ENCODE measurements at places on chromosomes 3 and 15.

DNA sequence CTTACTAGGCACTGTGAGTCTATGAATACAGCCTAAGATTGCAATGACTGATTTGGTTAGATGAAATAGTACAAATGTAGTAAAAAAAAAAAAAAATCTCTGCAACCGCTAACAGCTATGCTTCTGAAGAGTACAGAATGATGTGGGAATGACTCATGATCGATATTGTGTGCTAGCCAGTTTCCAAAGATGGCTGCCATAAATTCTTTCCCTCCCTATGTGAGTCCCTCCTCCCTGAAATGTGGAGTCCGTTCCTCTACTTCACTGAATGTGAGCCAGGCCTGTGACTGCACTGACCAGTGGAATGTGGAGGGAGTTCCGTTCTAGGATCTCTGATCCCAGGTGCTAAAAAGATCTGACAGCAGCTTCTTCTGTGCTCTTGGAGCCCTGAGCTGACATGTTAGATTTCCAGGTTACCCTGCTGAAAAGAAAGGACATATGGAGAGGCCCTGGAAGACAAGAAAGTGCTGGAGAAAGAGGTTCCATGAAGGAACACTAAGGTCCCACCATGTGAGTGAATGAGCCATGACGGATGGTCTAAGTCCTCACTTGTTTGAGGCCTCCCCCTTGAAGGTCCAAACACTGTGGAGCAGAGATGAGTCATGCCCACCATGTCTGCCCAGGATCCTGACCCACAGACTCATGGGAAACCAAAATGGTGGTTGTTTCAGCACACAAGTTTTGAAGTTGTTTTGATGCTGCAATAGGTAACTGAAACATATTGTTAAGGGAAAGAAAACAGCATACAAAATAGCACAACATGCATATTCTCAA lies 46.3 kb downstream of the DGKG start:
- DNase-seq, result no peak

DNA sequence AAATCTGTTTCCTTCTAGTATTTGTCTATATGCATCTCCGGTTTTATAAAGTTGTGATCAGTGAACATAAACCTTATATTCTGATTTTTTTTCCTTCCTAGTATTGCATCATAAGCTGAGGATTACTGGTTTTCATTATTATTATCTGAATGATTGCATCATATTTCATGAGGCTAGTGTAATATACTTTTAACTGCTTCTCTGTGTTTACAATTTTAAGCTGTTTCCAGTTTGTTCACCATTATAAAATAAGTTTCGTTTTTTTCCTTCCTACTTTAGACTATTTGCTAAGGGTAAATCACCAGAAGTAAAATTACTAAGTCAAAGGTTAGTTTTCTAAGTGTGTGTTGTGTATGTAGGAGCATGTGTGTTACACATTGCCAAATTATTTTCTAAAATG lies 20.2 kb downstream of the SEMA6D start:
- no peak for DNase-seq

GRCh38 chr3:143207338-143207961 lies 87.9 kb downstream of the CHST2 start:
- DNase-seq, result no peak

GRCh38 chr3:136276049-136276755 lies 26.1 kb downstream of the PCCB start:
- DNase-seq, result no peak

DNA sequence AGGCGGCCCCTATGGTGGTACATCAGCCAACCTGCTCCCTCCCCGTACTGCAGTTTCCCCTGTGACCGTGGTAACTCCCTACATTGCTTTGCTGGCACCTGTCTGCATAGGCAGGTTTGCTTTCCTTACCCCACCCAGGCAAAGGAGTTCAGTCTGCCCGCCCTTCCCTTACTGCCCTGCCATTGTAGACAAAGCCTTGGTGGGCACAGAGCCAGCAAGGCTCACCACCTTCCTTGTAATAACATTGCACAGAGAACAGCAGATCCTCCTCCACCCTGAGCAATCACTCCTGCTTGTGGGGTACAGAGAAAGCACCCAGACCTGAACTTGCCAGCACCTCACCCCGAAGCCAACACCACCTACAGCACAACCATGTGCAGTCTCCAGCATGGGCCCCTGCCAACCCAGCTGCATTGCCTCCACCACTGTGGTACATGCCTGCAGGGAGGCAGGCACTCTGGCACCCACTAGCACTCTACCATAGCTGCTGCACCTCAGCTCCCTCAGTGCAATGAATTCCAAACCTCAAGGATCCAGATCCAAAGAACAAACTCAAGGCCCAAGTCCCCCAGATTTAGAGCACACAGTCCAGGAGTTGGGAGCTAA lies 192.7 kb upstream of the KCNMB2 start:
- no peak for DNase-seq

GRCh38 chr3:12328132-12328836 lies 39.4 kb downstream of the PPARG start:
- DNase-seq, result no peak

DNA sequence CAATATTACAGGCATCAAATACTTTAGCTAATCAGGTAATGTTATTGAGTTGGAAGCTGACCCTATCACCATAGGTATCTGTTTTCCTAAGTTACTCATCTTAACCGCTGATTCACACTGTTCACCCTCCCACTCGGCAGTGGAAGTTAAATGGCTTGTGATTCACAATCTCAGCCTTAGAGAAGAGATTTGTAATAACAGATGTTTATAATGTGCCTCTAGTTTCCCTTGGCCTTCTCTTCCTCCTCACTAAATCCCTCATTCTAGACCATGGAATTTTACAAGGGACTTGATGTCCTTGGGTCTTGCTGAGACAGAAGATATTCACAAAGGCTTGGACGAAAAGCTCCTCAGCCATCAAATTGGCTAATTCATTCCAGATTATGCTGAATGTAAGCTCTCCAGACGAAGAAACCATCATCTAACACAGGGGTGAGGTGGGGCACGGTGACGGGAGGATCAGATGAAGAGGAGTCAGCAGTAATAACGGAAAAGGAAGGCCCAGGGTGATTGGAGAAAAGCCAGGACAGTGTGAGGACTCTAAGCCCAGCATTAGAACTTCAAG lies 931.7 kb downstream of the MCTP2 start:
- DNase-seq, result no peak

DNA sequence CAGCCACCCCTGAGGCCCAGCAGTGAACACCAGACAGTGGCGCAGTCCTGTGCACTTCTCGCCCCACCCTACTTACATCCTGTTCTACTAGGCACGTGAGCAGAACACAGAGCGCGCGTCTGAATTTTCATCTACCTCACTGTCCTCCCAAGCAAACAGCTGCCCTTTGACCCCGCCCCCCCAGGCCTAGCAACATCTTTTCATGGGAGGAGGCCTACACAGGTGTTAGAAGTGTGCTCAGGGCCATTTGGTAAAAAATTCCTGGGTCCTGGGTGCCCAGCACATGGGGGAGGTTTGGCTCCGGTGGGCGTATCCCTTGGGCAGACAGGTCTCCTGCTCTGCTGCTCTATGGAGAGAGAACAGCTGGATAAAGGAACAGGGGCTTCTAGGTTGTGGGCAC lies 95.0 kb downstream of the MYLK start:
- no peak for DNase-seq

DNA sequence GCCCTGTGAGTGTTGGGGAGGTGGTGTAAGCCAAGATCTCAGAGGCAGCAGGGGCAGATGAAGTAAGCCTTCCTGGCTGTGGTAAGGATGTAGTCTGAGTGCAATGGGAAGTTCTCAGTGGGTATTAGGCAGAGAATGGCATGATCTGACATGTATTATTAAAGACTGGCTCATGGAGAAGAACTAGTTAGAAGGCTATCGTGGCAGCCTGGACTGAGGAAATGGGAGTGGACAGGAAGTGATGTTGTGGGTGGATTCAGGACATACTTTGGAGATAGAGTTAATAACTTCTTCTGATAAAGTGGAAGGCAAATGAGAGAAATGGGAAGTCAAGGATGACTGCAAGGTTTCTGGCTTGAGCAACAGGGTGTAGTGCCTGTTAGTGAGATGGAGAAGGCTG lies 250.9 kb upstream of the CFAP20DC start:
- DNase-seq, result no peak

- DNase-seq, result no peak
Observed at GRCh38 chr3:50592568-50592967, 19.0 kb downstream of the CISH start.

DNA sequence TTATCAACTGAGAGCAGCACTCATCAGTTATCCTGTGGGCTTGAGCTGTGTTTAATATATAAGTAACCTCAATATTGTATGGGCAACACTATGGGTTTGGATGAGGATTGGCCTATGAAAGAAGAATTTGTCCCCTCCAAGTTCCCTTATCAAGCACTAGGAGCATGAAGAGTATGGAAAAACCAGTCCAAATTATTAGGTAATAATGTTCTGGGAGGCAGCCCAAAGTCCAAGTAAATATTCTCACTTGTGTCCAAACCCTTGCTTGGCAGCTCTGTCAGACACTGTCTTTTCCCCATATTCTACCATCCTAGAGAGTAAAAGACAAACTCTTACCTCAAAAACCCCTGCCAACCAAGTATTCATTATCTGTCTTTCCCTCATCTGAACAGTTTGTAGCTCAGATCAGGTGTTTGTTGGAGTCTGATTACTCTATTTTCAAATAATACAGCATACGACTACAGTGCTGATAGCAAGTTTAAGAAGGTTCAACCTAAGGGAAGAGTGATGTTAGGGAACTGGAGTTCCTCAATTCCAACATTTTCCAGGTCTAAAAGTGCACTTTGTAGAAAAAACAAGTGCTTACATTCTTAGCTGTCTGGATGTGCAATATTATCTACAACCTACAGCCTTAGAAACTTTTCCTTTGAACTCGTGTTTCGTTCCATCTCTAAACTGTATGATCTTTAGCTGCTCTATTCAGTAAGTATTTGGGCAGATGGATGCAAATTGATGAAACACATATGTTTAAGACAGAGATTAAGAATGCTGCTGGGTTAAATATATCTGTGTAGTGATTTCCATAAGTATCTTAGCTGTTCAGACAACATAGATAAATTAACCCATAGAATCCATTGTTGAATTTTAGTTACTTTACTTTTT lies 89.7 kb upstream of the PHLDB2 start:
- no peak for DNase-seq

DNA sequence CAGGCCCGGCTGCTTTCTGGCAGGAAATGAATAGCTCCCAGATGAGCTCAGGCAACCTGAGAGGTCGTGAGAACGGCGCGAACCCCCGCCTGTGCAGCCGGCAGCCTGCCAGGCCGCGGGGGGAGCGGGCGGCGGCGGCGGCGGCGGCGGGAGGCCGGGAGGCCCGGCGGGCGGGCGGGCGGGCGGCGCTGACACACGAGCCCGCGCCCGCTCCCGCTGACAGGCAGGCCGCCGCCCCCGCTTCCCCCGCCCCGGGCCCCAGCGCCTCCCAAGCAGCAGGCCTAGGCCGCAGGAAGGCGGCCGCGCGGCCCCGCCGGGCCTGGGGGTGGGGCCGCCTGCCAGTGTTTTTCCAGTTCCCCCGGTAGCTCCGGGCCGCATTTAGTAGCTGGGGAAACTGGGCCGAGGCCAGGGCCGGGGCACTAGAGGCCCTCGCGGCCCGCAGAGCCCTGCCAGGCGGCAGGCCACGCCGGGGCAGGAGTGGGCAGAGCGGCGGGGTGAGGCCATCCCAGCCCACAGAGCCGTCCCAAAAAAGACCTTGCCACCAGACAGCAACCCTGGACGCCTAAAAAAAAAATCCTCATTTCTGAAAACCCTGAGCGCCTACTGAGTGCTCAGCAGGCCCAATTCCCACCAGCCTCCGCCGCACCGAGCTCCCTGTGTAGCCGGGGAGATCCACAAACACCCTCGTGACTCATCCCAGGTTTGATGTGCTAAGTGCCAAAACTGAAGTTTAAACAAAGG lies 5.6 kb downstream of the HES1 start:
- peak; percentile 87 for DNase-seq

DNA sequence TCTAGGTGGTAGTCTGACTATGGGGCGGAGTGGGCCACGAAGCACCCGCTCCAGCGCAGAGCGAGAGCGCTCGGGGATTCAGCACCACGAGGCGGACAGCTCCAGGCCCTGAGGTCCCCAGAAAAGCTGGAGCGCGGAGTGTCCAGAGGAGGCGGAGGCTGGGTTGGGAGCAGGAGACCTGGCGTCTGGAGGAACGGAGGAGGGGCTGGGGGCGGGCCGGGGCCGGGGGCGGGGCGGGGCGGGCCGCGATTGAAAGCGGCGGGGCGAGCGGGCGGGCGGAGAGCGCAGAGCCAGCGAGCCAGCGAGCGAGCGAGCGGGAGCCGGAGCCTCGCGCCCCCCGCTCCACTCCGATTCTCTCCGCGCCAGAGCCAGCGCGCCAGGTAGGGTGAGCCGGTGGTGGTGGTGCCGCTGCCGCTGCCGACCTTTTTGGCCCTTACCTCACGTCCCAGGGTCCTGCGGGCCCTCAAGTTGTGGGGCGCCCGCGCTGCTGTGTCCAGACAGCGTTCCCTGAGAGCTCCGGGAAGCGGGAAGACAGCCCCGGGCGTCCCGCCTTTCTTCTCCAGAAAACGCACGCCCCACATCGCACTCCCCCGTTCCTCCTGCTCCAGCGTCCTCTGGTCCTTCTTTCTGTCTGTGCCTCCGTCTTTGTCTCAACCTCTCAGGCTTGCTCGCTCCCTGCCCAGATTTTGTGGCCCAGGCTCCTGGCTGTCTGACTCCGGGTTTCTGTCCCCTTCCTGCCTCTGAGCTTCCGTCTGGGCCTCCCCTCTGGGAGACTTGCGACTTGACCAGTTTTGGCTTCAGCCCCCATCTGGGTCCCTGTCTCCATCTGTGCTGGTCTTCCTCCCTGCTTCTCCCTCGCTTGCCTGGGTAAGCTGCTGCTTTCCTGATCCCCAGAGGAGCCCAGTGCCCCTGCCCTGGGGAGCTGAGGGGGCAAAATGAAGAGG lies at the start of gene GRM2:
Gene GRM2, plus strand, starts transcription at position 281 of the 944 bp plus-strand sequence. CDS start 1,916 bp downstream, outside the sequence.
- peak; percentile 93 for DNase-seq

GRCh38 chr15:76904461-76905012 lies 603 bp downstream of the SCAPER start:
- DNase-seq, result peak; percentile 43

DNA sequence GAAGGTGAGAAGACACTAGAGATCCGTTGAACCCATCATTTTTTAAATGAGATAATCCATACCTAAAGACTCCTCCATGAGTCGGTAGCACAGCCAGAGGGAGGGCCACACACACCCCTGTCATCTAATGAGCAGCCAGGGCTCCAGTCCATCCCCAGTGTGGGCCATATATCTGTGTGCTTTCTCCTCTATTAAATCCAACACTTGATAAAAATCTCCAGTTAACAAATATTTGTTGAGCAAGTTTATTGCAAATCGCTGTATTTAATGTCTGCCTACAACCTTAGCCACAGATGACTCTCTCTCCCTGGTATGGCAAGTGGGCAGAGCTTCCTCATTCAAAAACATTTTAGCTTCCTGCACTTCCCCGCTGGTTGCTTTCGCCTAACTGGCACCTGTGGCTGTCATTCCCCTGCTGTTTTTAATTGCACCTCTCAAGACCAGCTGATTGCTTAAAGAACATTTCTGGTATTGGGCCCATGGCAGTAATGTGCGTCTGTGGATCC lies 82.8 kb downstream of the SMAD3 start:
- no peak for DNase-seq

- DNase-seq, result no peak
Observed at GRCh38 chr3:13204177-13204581, 130.9 kb upstream of the IQSEC1 start.
